Muscle of leg (tissue), 16 donors: ENCODE measurements at places on chromosomes 4 and X. TPM values are rescaled to one million over a fixed set of nuclear protein-coding genes. Genes with fewer than 3 reads are reported as not detected.

The RAI2 gene
- total RNA-seq: 1.5 TPM

The SYTL4 gene
- 3.0 TPM for total RNA-seq

The NSUN7 gene
- 0.84 TPM for total RNA-seq

DNA sequence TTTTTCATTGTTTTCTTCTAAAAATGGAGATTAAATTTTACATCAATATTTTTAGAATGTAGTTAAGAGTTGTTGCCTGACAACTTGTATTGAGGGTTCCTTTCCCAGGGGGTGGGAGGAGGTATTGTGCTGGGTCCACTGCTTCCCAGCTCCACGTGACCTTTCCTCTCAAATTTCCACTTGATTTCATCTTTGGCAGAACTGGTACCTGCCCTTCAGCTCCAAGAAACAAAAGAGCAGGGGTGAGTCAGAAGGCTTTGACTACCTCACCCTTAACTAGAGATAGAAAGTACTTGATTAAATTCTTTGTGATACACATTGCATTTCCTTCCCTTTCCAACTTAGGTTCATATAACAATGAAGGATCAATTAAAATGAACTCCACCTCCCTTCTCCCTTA is 19.7 kb downstream of the TRIM2 start:
- DNase-seq: peak; percentile 65

- DNase-seq: no peak
Measured at GRCh38 chr4:112061207-112061817, 83.9 kb upstream of the FAM241A start.
